ENCODE measurements at places on chromosomes 2 and 18. TPM values are rescaled to one million over a fixed set of nuclear protein-coding genes. Genes with fewer than 3 reads are reported as not detected.

GRCh38 chr2:18721038-18721922 lies 131.9 kb upstream of the NT5C1B start:
- DNase-seq: no peak

- no peak for DNase-seq
These were observed 148.5 kb upstream of the GYPC start for GRCh38 chr2:126507425-126507911.

DNA sequence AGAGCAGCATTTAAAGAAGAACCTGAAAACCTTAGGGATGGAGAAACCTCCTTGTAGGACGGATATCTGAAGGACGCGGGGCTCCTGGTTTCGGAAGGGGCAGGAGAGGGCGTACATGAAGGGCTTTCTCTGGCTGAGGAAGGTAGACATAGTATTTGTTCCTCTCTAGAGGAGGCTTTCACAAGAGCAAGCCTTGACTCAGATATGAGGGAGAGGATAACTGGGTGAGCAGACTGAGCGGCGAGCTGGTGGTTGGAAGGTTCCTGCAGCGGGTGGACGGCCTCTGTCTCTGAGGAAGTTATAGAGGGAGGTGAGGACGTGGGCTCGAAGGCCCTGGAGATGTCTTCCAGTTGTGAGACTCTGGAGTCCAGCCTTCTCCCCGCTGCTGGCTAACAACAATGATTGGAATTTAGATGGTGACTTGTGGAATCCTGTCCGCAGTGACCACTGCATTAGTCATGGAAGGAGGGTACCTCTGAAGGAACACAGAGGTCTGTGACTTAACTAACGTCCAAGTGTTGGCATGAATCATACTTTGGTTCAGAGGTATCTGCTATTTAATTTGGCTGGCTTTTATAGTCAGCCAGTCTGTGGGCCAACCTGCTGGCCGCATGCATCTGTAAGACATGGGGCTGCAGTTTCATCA lies 80.9 kb downstream of the ASAP2 start:
- no peak for DNase-seq

GRCh38 chr2:134104754-134105153 lies 149.1 kb upstream of the MGAT5 start:
- no peak for DNase-seq

- peak; percentile 65 for DNase-seq
These were observed 104.0 kb downstream of the COBLL1 start for GRCh38 chr2:164737612-164738081.

GRCh38 chr2:230412371-230412711 lies 3.7 kb upstream of the SP100 start:
- no peak for DNase-seq

- no peak for DNase-seq
These were observed 368.0 kb upstream of the RAB6C start for GRCh38 chr2:129611471-129611870.

GRCh38 chr18:61975526-61976326 lies 82.9 kb upstream of the RNF152 start:
- DNase-seq: no peak

- DNase-seq: no peak
These were observed 62.6 kb downstream of the PTPN2 start for GRCh38 chr18:12821408-12821807.

DNA sequence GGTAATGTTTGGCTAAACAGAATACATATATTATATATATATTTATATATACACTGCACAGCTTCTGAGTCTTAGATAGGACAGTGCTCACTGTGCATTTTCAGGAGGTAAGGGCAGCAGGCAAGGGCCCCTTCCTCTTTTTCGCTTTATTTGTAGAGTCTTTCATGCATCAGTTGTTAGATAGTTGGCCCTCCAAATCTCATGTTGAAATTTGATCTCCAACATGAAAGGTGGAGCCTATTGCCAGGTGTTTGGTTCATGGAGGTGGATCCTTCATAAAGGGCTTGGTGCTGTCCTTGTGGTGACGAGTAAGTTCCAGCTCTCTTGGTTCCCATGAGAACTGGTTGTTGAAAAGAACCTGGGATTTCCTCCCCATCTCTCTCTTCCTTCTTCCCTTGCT lies 48.1 kb downstream of the TSN start:
- DNase-seq: no peak

GRCh38 chr2:240582781-240583180 lies 3.8 kb upstream of the CAPN10 start:
- no peak for DNase-seq

- DNase-seq: no peak
These were observed 81.7 kb downstream of the RBMS1 start for GRCh38 chr2:160411955-160412354.

- no peak for DNase-seq
These were observed 48.1 kb upstream of the MSH2 start for GRCh38 chr2:47354848-47355204.

- DNase-seq: no peak
These were observed 341.4 kb downstream of the SLC4A3 start for GRCh38 chr2:219968685-219969345.

DNA sequence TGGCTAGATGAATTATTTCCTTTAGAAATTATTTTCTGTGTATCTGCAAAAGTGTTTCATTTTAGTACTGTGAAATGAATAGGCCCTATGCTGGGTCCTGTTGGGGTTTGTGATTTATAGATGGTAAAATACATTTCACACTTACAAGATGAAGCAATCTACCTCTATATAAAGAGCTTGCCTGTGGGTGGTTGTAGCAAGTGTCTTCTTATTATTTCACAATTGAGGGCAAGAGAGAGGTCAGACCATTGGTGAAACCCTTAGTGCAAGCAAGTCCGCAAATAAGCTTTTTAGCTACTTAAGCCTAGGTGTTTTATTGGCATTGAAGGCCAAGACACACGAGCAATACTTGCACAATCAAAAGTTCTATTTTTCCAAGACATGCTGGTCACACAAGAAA lies 153.1 kb downstream of the FMNL2 start:
- DNase-seq: no peak

GRCh38 chr2:241443486-241444223 lies 64.7 kb downstream of the STK25 start:
- DNase-seq: peak; percentile 60

DNA sequence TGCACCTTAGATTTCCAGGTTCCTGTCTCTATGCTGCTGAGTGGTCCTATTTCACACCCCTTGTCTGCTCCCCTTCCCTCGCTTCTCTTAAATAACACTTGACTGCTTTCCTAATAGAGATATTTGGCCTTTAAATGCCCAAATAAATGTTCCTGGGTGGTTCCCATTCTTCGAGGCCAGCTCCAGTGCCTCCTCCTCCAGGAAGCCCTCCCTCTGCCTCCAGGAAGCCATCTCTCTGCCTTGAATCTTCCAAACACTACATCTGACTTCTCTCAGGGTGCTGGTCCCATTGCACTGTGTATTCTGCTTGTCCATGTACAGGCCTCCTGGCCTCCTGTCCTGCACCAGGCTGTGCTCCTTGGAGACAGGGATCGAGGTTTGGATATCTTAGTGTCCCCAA lies 14.2 kb downstream of the EHD3 start:
- no peak for DNase-seq

DNA sequence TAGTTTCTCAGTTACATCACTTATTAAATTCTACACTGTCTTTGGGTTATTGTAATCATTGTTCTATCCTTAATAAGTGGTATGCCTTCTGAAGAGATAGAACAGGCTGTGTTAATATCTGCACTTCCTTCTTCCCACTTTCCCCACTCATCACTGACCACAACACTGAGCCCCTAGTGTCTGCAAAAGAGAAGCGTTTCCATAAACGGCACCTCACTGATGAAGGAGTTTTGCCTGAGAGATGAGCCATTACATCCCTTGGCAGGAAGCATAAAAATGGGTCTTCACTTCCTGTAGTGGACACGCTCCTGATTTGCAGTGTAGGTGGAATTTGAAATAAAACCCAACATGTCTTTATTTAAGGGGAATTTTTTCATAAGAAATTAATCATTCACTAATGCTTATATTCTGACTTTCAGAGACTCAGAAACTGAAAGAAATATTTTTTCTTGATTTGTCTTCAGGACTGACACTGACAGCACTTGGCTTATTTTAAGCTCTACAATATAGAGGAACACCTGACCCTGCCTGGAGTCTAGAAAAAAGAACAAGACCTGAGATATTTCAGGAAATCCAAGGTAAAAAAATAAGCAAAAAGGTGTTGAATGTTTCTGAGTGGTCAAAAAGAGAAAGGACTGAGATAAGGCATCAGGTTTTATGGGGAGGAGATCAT lies 275.3 kb downstream of the RAD51AP2 start:
- no peak for DNase-seq

- DNase-seq: no peak
These were observed 77.9 kb downstream of the EML6 start for GRCh38 chr2:54801352-54801751.

GRCh38 chr18:47118981-47119380 lies 31.3 kb downstream of the HDHD2 start:
- no peak for DNase-seq

DNA sequence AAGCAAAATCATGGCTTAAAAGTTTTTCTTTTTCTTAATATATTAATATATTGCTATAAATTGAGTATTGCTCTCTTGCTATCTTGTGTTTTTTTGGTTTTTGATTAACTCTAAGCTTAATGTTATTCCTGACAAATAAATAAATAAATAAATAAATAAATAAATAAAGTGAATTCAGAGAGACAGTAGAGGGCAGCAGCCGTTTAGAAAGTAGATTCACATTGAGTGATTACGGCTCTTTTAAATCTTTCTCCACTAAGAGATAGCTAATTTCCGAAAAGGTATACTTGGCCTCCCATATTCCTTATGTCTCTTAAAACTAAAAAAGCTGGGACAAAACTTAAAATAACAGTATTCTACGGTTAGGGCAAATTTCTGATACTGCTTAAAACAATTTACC lies 34.3 kb downstream of the MSH2 start:
- no peak for DNase-seq

DNA sequence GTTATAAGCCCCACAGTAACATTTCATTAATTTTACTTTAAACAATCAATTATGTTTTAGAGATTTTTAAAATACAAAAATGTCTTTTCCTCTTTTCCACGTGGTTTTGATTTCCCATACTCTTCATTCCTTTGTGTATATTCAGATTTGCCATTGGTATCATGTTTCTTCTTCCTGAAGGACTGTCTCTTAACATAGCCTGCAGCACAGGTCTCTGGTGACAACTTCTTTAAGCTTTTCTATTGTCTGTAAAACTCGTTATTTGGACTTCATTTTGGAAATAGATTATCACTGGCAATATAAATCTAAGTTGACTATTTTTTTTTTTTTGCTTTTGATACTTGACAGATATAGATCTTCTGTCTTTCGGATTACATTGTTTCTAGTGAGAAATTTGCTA lies 115.2 kb upstream of the KLHL29 start:
- no peak for DNase-seq

GRCh38 chr2:61045999-61046398 lies 19.7 kb upstream of the SANBR start:
- DNase-seq: no peak

DNA sequence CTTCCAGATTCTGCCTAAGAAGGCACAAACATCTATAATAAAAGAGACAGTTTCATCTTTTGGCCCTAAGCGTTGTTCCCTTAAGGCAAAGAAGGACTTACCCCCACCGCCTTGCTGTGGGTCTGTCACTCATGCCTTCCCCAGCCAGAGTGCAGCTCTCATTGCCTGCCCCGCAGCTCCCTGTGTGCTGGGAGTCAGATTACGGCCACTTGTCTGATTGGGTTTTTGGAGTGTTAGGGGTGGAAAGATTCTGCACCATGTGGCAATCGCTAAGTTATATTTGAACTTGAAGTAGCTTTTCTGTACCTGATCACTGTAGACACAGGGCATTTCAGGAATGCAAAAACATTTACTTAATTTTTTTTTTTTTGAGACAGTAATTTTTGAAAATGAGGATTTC lies at the start of gene AQP4:
TSS of gene AQP4 (minus strand) at position 151 of the 400 bp plus-strand sequence. CDS start at position 133, 18 bp downstream.
- DNase-seq: peak; percentile 58

GRCh38 chr2:586641-587076 lies 90.5 kb downstream of the TMEM18 start:
- DNase-seq: no peak

DNA sequence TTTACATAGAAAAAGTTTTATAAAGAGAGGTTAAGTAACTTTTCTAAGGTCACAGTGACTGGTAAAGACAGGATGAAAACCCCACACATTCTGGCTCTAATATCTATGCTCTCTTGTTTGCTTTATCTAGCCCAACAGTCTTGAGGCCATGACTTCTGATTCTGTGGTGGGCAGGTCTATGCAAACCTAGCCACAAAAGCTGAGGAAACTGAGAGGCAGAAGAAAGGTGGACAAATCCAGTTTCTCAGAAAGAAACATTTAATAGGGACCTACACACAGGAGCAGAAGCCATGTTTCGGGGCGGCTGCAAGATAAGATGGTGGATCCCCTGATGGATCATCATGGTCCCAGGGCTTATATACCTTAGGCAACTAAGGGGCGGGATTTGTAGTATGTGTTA lies 21.8 kb downstream of the HSPD1 start:
- no peak for DNase-seq

DNA sequence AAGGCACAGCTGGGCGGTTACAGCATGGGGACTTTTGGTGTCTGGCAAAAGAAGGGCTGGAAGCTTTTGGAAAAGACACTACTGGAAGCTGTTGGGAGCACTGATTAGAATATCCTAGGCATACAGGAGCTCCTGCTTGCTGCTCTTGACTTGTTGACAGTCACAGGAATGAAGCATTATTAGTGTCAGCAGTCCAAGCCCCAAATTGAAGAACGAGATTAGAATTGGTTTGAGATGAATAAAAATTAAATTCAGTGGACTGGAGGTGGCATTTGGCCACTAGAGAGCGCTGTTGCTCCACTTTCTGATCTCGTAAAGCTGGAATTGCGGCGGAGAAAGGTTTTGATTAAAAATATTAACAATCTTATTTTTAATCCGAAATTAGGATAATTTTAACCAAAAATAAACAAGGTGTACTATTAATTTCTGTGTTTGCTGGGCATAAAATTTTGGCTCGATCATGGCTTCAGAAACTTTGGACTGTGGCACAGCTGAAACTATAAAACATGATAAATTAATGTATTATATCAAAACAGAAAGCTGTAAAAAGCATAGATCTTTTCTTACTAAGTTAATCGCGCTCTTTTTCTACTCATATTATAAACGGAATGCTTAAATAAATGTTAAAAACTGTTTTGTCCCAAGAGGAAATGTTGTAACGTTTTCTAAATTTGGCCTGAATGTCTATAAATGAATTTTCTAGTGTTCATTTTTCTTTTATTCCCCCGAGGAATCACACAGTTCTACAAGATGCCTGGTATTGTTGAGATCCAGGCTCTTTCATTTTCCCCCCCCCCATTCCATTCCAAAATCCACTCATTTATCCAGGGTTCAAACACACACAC lies 2.4 kb upstream of the HOXD8 start:
- DNase-seq: peak; percentile 66

Gene DQX1
- not detected for total RNA-seq

Gene BCL2
- 9.0 TPM for total RNA-seq

Gene TMEM17
- 1.7 TPM for total RNA-seq

Gene RAD51AP2
- total RNA-seq: 0.16 TPM

Gene CXCR1
- 0.54 TPM for total RNA-seq

Gene RNF25
- 12.4 TPM for total RNA-seq

Gene ZSWIM2
- not detected for total RNA-seq

Gene POTEC
- not detected for total RNA-seq

Gene PSD4
- 2.6 TPM for total RNA-seq

Gene CXXC1
- 39.4 TPM for total RNA-seq

Gene SLC4A5
- total RNA-seq: 1.3 TPM

Gene GALNT13
- not detected for total RNA-seq

Gene UGGT1
- total RNA-seq: 21.8 TPM

Gene FAM237A
- not detected for total RNA-seq

Gene GPATCH11
- total RNA-seq: 4.5 TPM

Gene RPRM
- total RNA-seq: not detected

Gene STPG4
- total RNA-seq: not detected

Gene ALPG
- not detected for total RNA-seq

Gene NT5C1B
- total RNA-seq: not detected

Gene TTLL4
- total RNA-seq: 5.6 TPM

Gene SMC6
- total RNA-seq: 12.1 TPM
